PC-9 (cell line): ENCODE measurements at places on chromosomes 3 and 15. TPM values are rescaled to one million over a fixed set of nuclear protein-coding genes. Genes with fewer than 3 reads are reported as not detected.

DNA sequence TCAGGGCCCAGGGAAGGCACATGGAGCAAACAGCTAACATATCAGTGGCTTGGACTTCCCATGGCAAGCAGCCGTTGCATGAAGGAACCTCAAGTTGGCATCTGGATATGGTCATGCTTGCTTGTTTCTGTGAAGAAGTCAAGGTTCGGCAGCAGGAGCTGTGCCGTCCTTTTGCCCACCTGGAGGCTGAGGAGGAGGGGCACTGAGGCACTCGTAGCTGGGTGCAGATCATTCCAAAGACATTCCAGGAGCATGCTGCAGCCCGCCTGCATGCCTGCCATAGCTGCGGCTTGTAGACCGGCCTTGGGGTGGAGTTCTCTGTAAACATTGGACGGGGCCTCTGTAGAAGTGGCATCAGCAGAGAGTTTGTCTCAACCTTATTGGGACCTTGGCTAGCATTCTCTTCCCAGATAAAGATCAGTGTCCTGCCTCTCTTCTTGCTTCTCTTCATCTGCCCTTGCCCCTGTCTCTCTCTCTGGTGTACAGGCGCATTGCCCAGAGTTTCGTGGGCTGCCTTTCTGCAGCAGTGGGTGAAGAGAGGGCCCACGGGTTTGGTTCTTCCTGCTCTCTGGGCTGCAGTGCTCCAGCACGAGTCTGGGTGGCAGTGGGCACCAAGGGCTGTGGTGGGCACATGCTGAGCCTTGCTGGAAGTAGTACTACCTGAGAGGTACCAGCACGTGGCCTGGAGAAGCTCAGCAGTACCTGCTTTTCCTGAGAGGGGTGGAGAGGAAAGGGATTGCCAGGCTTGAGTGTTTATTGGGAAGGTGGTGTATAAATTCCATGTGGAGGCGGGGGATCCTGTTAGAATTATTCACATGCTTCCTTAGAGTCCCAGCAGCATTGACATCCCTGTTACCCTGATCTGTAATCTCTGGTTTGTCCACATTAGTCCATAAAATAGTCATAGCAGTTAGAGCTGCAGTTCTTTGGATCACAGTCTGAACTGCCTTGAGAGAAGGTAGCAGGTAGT is 49.4 kb downstream of the CHCHD6 start:
- DNase-seq, result peak; percentile 95

DNA sequence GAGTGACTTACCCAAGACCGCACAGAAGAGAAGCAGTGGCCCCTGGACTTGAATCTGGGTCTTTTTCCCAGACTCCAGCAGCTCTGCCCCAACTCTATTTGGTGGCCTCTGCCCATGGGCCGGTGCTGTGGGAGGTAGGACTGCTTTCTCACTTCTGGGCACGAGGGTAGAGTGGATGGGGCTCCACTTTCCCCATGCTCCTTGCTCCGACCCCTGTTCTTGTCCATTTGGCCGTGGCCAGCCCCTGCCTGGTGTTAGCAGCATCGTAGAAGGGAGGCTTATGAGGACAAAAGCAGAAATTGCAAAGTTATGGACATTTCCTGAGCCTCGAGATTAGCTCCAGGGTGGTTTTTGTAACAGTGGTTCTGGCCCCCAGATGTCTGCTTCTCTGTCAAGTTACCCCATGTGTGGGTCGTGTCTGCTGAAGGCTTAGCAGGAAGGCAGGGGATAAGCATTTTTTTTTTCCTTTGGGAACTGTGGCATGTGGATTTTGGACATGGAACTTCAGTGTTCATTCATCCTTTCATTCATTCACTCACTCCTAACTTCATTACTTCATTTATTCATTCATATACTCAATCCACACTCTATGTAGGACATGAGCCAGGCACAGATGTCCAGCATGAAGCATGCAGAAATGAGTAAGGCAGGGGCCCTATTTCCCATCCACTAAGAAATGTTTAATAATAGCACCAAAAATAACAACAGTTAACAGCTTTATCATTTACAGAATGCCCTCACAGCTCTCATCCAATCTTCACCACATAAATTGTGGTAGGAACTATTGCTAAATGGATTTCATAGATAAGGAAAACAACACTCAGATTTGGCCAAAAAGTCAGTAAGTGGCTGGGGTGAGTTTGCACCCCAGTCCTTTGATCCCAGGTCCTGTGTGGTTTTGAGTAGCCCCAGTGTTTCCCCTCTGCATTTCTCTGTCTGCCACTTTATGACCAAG is 180.5 kb downstream of the OPA1 start:
- DNase-seq, result no peak

GRCh38 chr3:170721563-170721962 is 135.7 kb upstream of the SLC7A14 start:
- no peak for DNase-seq

- no peak for DNase-seq
These were observed 248.5 kb downstream of the ZMAT3 start for GRCh38 chr3:178823150-178823549.

GRCh38 chr3:159238646-159239045 is 436.8 kb downstream of the MFSD1 start:
- no peak for DNase-seq

- DNase-seq, result no peak
These were observed 59.8 kb downstream of the PIK3R4 start for GRCh38 chr3:130686833-130687232.

- DNase-seq, result no peak
These were observed 999 bp upstream of the KIF7 start for GRCh38 chr15:89656116-89656815.

- no peak for DNase-seq
These were observed 15.1 kb upstream of the ARHGAP31 start for GRCh38 chr3:119279101-119279554.

- no peak for DNase-seq
These were observed 455.3 kb upstream of the PDZRN3 start for GRCh38 chr3:74080056-74080461.

GRCh38 chr3:164577667-164578210 is 500.6 kb downstream of the SI start:
- DNase-seq, result no peak

DNA sequence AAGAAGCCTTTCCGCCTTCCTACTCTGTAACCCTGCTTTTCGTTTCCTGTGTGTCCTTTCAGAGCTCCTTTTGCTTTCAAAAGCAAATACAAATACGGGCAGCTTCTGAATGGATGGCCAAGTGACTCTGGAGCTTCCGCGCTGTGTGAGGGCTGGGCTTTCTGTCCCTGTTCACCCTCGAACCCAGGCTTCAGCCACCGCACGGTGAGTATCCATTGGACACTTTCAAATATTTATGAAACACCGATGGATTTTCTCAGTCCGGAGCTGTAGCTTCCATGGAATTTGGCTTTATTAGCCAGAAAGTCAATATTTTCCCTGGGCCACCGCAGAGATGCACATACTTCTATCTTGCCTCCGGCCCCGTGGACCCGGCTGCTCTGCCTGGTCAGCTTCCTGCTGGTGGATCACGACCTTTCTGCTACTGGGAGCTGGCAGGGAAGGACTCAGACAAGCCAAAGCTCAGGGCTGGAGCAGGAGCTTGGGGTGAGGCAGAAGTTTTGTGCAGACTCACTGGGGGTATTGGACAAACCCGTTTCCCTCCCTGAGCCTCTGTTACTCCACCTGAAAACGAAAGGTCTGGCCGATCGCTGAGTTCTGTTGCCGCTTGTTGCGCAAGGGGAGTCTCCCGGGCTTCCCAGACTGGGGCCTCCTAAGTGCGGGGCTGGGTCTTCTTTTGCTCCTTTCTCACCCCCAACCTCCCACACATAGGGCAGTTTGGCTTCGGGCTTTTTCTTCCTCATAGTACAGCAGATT is 63.6 kb downstream of the LINGO1 start:
- DNase-seq, result no peak

- DNase-seq, result no peak
These were observed 217.7 kb upstream of the CGNL1 start for GRCh38 chr15:57158589-57158988.

DNA sequence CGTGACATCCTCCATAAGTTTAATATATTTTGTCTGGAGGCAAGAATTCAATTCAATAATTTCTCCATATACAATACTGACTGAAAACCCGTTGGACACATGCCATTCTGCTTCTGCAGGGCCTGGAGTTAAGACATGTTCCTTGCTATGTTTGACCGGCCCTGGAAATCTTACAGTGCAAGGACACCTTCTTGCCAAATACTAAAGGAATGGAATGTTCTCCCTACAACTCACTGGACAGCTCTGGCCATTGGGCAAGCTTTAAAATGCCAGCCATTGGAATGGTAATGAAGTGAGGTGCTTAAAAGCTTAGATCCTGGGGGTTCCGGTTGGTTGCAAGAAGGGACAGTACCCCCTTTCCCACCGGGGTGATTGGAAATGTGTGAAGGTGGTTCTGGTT is 329.8 kb upstream of the PROK2 start:
- DNase-seq, result no peak

DNA sequence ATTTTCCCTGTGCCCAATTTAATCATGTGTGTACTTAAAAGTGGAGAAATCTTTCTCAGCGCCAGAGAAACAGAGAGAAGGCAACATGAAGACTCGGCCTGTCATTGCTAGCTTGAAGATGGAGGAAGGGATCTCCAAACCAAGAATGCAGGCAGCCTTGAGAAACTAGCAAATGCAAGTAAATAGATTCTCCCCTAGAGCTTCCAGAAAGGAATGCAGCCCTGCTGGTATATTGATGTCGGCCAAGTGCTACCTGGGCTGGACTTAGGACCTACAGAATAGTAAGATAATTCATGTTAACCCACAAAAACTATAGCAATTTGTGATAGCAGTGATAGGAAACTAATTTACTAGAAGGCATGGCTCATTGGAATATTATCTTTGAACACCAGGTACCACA is 150.9 kb upstream of the ABI3BP start:
- no peak for DNase-seq

- DNase-seq, result no peak
These were observed 8.3 kb downstream of the PSTPIP1 start for GRCh38 chr15:77002954-77003912.

GRCh38 chr3:195240939-195241338 is 30.0 kb downstream of the XXYLT1 start:
- no peak for DNase-seq

GRCh38 chr3:121654493-121655385 is 6.0 kb downstream of the HCLS1 start:
- DNase-seq, result no peak

GRCh38 chr3:149532489-149533180 is 58.1 kb downstream of the TM4SF4 start:
- no peak for DNase-seq

DNA sequence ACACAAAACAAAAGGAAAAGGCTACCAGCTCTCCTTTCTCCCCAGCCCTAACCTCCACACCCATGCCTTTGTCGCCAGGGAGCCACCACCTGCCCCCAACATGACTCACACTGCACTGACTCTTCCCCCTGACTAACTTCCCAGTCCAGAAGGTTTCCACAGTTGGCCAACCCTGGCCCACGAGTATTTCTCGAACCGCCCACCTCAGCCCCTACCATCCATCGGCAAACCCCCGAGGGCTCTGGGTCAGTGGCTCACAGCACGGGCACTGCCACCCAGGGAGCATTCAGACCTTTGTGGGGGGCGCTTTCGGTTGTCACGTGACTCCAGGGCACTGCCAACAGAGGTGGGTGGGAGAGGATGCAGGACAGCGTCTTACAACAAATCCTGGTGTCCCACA is 152.3 kb downstream of the LRRC28 start:
- DNase-seq, result no peak

DNA sequence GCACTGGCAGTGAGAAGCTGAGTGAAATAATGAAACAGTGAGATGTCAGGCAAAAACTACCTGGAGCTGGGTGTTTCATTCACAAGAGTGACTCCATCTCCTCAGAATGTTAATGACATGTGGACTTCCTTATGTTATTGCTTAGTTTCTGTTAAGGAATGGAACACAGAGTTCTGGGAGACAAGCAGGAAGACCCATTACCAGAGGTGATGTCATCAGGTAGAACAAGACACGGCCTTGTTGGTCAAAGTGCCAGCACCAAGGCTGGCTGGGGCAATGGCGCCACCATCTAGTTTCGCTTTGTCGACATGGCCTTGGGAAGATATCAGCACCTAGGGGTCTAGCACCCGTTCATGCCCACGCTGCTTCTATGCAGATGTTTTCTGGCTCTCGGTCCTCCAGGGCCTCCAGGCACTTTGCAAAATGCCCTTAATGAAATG is 252.2 kb downstream of the FAM43A start:
- no peak for DNase-seq

GRCh38 chr3:141336672-141337522 is 31.4 kb upstream of the ZBTB38 start:
- peak; percentile 52 for DNase-seq

Gene TEX55
- total RNA-seq, result not detected in 2 replicates

Gene PAK2
- 78.6 and 113 TPM in 2 replicates for total RNA-seq

Gene ARGFX
- not detected in 2 replicates for total RNA-seq

Gene HDDC3
- total RNA-seq, result 18.1 and 20.9 TPM in 2 replicates

Gene HEXA
- total RNA-seq, result 129 and 150 TPM in 2 replicates

Gene MYO1E
- total RNA-seq, result 156 and 213 TPM in 2 replicates

Gene SLC28A2
- not detected in 2 replicates for total RNA-seq

Gene ASB14
- total RNA-seq, result not detected in 2 replicates

Gene DZIP1L
- 2.3 and 6.1 TPM in 2 replicates for total RNA-seq

Gene ADAMTS9
- total RNA-seq, result 1.2 and 4.5 TPM in 2 replicates

Gene MEGF11
- total RNA-seq, result not detected in 2 replicates

Gene SENP8
- total RNA-seq, result 1.9 and 3.8 TPM in 2 replicates

Gene ROPN1
- not detected in 2 replicates for total RNA-seq

Gene IL20RB
- total RNA-seq, result 3.8 and 7.2 TPM in 2 replicates
